ENCODE measurements at places on chromosomes 2 and 18. TPM values are rescaled to one million over a fixed set of nuclear protein-coding genes. Genes with fewer than 3 reads are reported as not detected.

ADRA2B gene
- 0.28 TPM for total RNA-seq

LRATD1 gene
- total RNA-seq, result 0.05 TPM

ASB18 gene
- not detected for total RNA-seq

MYO5B gene
- total RNA-seq, result 0.31 TPM

RNF152 gene
- total RNA-seq, result 0.18 TPM

KCNS3 gene
- total RNA-seq, result 1.7 TPM

RAPH1 gene
- total RNA-seq, result 31.4 TPM

TMEM247 gene
- total RNA-seq, result not detected

TTC32 gene
- 12.7 TPM for total RNA-seq

ERICH2 gene
- 0.74 TPM for total RNA-seq

CRYGD gene
- total RNA-seq, result not detected

DNA sequence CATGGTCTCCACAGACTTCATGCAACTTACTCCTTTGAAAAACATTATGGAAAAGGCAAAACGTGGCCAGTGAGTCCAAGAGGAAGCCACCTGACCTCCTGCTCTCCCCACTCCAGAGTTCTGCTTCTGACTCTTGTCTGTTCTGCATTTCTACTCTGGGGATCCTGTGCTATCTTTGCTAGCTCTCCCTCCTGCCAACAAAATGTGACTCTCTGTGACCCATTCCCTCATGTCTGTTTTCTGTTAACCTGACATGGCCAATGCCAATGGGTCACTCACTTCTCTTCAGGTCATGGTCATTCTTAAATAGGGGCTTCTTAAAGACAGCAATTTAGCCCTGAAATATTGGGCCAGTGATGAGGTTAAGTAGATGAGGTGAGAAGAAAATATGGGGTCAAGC lies 210.3 kb downstream of the CDH20 start:
- no peak for DNase-seq

- no peak for DNase-seq
These were observed 158.4 kb downstream of the ATP9B start for GRCh38 chr18:79227621-79228020.

GRCh38 chr2:111185361-111186022 lies 64.8 kb downstream of the BCL2L11 start:
- DNase-seq, result no peak

DNA sequence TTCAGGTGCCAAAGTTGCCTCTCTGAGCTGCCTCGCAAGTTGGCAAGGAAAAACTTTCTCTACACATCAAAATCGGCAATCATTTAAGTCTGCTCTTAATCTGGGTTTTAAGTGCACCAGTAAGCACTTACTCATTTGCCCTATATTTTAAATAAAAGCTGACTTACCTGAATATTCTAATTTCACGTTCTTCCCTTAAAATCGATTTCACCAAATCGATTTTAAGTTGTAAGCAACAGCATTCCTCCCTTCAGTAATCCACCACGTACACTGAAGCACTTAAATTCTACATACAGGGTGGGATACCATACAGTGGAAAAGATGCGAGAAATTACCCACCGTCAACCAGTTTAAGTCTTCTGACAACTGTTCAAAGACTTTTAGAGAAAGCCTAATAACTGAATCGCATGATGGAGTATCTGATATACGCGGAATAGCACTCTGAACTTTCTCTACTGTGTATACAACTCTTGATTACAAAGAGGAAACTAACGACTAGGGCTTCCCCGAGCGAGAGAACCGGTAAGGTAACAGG lies 1.6 kb downstream of the PPP3R1 start:
- no peak for DNase-seq

DNA sequence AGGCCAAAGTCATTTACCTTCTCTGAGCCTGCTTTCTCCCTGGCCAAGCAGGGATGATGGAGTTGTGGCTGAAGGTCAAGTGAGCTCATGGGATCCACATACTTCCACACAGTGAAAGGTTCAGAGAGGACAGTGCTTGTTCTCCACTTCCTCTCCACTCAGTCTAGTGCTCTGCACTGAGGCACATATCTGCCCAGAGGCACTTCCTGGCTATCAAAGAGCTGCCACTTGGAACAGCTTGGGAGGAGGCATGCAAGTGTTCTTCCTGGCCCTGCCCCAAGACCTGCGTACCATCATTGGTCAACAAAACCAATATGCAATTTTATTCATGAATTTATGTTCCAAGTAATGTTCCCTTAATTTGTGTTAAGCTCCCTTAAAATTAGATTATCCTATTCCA lies 71.9 kb downstream of the RNF152 start:
- no peak for DNase-seq

GRCh38 chr18:49015886-49016647 lies 65.3 kb upstream of the SMAD7 start:
- no peak for DNase-seq

DNA sequence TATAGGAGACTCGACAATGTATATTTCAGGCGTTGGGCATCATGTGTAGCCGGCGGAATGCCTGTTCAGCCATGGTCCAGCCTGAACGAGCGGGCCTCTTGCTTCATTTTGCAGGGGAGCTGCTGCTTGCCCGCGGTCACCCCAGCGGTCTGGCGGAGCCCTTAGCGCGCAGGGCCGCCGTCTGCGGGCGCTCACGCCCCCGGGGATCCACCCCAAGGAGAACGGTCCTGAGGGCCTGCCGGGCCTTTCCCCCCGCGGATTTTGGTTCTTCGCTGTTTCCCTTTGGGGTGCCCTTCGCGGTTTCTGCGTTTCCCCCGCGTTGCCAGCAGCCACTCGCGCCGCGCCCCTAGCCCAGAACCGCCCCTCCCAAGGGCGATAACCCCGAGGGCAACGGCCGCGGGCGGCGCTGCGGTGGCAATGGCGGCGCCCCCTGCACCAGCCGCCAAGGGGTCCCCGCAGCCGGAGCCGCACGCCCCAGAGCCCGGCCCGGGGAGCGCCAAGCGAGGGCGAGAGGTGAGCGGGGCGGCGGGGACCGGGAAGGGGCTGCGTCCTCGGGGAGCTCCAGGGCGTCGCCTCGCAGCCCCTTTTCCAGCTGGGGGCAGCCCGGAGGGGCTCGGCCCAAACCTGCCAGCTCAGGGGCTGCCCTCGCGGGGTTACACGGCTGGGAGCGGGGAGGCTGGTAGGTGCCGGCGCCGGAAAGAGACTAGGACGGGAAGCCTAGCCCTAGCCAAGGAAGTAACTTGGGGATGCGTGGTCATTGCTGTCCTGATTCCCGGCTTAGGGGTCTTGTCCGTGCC lies at the start of gene MFSD2B:
Gene MFSD2B (plus strand): TSS at position 406 of the 797 bp plus-strand sequence. CDS start 12 bp downstream, at position 418.
- DNase-seq, result no peak

DNA sequence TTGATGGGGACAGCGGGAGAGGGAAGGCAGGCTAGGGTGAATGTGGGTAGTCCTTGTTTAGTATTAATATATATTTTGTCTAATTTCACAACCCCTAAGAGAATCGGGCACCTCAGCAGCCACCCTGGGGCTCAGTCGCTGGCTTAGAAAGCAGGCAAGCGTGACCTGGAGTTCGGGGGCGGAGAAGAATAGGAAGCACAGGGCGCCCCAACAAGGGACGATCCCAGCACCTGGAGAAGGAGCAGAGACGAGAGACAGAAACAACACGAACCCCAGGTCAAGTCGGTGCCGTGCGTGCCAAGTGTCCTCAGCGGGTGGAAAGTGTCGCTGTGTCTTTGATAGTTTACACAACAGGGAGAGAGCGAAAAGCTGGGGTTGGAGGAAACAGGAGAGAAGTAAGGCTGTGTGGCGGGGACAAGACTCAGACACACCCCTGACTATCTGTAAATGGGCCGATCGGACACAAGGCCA lies 95.4 kb downstream of the NFATC1 start:
- DNase-seq, result no peak

- DNase-seq, result no peak
These were observed 66.5 kb downstream of the TSPYL6 start for GRCh38 chr2:54189539-54189938.

- DNase-seq, result no peak
These were observed 845 bp downstream of the CFAP210 start for GRCh38 chr2:169693360-169693759.

DNA sequence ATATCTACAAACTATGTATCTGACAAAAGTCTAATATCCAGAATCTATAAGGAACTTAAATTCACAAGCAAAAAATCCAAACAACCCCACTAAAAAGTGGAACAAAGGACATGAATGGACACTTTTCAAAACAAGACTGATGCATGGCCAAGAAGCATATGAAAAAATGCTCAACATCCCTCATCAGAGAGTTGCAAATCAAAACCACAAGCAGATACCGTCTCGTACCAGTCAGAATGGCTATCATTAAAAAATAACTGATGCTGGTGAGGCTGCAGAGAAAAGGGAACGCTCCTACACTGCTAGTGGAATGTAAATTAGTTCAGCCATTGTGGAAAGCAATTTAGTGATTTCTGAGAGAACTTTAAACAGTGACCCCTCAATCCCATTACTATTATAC lies 56.5 kb downstream of the CCBE1 start:
- no peak for DNase-seq

DNA sequence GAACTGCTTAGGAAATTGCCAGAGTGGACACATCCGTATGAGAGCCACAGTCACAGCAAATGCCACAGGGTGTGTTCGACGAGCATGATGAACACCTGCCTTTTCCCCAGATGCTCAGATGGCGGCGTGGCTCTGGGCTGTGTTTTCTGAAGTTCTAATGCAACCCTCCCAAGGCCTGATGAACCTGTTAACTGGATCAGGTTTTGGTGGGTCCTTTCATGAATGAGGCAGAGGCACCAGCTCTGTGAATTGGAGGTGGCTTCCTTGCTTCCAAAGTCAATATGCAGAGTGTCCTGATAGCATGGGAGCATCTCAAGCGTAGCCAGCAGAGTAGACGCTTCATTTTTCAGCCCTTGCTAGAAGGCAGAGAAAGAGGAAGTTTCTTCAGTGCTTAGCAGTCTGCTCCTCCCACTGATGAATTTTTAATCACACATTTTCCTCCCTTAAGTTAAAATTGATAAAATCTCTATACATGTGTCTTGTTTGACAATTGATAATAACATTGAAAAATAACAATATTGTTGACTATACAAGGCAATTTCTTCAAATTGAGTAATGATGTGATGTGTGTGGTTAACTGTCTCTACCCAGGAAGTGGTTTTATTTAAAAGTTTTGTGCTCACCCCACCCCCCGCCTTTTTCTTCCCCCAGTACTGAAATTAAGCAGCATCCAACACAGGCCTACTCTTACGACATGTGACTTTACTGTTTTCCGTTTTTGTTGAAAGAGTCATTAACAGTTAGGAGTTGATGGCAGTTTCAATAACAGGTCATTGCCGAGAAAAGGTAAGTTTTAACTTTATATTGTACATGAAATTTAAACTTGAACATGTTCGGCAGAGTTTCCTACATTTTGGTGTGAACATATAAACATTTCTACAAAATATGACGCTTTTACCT lies at the start of gene ARHGAP15:
Gene ARHGAP15 (plus strand): TSS at position 739 of the 900 bp plus-strand sequence.
- no peak for DNase-seq

- DNase-seq, result no peak
These were observed 136.8 kb downstream of the LRP1B start for GRCh38 chr2:141994066-141994465.

DNA sequence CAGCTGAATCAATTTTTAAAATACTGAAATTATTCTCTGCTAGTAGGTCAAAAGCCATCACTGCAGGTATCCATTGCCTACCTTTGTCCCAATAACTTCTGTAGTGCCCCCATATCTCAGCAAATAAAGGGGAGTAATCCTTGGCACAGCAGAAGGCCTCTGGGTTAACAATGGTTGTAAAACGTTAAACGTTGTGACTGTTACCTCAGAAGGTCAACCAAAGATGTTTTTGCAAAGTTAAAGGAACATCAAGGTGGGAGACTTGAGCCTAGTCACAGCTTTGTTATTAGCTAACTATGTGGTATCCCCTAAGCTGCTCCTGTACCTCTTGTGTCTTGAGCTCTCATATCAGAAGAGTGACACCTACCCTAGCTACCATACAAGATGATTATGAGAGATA lies 60.5 kb downstream of the COX7A2L start:
- no peak for DNase-seq

Measured in Panc1 (cell line).